ENCODE measurements at places on chromosomes 11 and 22.

DNA sequence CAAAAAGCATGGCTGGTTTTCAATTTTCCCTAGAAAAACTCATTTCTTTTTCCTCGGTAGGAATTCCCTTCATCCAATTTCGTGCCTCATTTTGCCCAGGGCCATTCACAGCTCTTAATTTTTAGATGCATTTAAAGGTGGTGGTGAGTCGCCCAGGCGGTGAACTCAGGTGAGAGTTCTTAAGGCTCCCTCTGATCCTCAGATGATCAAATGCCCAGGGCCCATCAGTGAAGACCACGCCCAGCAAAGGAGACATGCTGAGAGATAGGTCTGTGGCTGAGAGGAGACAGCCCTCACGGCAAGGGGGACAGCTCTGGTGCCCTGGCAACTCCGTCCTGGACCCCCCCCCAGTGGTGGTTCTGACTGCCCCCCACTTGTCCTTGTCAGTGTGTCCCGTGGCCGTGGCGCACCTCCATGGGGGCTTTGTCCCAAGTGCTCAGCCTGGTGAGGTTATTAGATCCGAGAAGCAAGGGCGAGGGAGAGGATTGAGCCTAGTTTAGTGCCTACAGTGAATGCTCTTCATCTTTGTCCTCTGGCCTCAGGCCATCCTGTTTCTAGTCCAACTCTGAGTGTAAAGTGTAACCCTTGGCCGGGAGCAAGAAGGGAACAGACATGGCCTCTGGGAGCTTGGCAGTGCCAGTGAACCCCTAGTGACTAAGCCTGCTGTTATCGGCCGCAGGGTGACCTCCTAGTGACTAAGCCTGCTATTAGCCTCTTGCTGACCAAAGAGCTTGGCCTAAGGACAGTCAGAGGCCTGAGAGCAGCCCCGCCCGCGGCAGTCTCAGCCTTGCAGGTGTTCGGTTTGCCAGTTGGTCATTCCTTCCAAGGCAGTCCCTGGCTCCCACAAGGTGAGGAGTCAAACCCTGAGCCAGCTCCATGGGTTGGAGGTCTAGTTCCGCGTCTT lies 83.5 kb downstream of the CTTN start:
- DNase-seq: no peak

- DNase-seq: no peak
Observed at GRCh38 chr11:107856981-107857517, 1.5 kb downstream of the SLC35F2 start.

DNA sequence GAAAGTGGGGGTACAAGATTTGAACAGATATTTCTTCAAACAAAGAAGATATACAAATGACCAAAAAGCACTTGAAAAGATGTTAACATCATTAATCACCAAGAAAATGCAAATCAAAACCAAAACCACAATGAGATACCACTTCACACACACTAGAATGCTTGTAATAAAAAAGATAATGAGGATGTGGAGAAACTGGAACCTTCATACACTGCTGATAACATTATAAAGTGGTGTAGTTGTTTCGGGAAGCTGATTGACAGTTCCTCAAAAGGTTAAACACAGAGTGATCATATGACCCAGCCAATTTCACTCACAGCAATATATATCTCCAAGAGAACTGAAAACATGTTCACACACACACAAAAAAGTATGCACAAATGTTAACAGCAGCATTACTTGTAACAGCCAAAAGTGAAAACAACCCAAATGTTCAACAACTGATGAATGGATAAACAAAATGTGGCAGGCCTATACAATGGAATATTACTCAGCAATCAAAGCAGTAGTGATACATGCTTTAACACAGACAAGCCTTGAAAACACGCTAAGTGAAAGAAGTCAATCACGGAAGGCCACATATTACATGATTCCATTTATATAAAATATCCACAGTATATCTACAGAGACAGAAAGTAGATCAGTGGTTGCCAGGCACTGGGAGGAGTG lies 15.1 kb downstream of the PITPNB start:
- peak; percentile 27 for DNase-seq

GRCh38 chr22:26580240-26580962 lies 9.5 kb downstream of the TPST2 start:
- DNase-seq: no peak

GRCh38 chr11:36449561-36450096 lies 60.4 kb downstream of the TRAF6 start:
- no peak for DNase-seq

DNA sequence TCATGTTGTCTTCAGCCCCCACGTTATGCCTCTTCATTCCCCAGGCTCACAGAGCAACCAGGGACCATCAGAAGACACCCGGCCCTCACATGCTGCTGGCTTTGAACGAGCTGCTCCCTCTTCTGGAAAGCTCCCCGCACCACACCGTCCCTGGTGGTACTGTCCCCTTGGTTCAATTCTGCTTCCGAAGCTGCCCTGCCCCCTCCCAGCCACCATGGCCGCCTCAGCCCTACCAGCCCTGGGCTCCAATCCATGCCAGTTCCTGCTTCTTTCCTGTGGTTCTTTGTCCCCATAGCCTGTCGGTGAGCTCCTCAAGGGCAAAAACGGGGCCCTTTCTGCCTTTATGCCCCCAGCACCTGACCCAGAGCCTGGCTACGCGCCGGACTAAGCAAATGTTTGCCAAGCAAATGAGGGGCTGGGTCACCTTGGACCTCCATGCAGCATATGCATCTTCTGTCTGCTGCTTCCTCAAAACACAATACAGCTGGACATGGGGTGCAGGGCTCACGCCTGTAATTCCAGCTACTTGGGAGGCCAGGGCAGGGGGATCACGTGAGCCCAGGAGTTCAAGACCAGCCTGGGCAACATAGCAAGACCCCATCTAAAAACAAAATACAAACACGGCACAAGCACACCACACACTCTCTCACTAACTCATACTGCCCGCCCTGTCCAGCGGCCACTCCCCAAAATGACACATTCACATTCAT lies 21.3 kb downstream of the TNKS1BP1 start:
- DNase-seq: no peak
